Activated T-helper 1 cell treated with anti-CD3 and anti-CD28 coated beads, Interleukin-12 subunit alpha, Interleukin-12 subunit beta, Interleukin-2, Interleukin-4 antibody, amounts not matched to agents 30 ng/mL and 10 ng/mL and 1 ng/mL, durations not matched to agents 14 hours and 24 hours and 36 hours (primary cell): ENCODE measurements at places on chromosomes 3 and 15.

DNA sequence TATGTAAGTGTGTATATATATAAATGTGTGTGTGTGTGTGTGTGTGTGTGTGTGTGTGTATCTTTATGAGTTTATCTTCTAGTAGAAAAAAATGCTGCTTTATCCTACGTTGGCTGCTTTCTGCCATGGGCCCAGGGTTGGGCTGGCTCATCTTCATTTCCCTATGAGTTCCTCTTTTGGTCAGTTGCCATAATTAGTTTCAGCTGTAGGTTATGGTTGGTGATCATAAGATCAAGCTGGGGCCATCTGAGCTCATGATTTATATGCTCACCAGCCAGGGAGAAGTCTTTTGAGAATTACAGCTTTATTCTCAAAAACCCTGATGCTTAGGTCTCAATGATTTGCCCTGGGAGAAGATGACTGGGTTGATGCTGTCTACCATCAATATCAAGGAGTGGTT is 775.8 kb upstream of the ARPP21 start:
- no peak for DNase-seq

- no peak for DNase-seq
Observed at GRCh38 chr3:54549607-54550220, 378.1 kb downstream of the LRTM1 start.

DNA sequence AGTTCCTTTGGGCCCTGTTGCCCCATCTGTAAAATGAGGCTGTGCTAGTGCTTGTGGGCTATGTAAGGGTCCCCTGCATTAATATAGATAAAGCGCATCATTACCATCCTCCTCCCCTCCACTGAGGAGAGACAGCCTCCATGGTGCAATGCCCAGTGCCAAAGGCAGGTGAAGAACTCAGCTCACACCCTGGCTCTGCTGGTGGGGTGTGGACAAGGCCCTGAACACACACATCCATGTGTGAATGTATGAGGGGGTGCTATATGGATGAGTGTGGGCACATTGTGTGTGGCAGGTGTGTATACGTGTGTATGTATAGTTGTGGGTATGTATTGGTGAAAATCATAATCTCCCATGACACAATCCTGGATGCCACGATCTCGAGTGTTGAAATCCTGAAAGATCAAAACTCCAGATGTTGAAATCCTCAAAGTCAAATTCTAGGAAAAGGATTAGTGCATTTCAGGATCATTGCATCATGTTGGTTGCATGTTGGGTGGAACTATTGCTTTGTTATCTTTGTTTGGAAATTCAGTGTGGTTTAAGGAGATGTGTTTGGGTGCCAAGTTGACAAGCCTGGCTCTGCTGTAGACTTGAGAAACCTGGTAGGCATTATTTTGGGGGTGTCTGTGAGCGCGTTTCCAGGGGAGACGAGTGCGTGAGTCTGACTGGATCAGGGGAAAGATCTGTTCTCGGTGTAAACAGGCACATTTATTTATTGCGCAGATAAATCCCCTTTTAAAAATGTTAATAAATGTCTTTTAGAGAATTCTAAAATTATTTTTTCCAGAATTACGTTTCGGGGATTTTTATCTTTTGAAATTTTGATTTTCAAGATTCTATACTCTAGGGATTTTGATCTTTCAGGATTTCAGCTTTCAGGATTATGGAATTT is 42.0 kb upstream of the SEC61A1 start:
- DNase-seq: no peak

DNA sequence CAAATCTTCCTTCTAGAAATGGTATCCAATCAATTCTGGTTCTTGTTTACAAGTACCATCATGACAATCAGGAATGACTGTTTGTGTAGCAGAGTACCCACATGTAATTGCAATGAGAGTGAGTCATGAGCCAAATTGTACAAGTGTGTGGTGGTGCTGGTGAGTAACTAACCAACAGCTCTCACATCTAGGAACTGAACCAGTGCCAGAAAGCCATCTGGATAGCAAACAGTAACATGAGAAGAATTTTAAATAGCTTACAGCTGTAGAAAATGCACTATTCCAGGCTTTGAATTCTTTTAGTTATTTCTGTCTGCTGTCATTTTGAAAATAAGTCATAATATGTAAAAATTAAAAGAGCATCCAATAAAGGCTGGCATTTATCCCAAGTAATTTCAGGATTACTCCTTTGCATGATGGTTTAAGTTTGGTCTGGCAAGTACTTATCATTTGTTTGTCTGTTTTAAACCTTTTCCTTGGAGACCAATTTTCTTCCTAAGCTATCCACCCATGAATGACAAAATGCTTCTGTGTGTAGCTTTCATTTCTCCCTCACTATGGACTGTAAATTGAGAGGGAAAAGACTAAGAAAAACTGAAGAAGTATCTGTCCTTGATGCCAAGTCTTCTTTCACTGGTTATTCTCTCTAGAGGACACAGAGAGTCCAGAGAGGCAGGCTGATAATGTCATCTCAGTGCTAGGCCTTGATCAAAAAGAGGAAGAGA is 60.0 kb downstream of the PIK3CB start:
- no peak for DNase-seq

GRCh38 chr3:43373560-43373928 is 87.2 kb downstream of the SNRK start:
- no peak for DNase-seq

DNA sequence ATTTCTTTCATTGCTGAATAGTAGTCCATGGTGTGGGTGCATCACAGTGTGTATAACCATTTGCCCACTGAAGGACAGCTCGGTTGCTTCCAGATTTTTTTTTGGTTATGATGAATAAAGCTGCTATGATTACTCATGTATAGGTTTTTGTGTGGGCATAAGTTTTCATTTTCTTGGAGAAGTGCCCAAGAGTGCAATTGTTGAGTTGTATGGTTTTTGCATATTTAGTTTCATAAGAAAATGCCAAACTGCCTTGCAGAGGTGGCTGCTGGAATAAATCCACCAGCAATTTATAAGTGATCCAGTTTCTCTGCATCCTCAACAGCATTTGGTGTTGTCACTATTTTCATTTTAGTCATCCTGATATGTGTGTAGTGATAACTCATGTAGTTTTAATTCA is 8.4 kb upstream of the SPESP1 start:
- no peak for DNase-seq

GRCh38 chr15:42094512-42094963 is at the start of gene PLA2G4D:
Gene PLA2G4D (minus strand): TSS chr15:42094562. CDS start chr15:42094459, 103 bp downstream.
- DNase-seq: no peak

DNA sequence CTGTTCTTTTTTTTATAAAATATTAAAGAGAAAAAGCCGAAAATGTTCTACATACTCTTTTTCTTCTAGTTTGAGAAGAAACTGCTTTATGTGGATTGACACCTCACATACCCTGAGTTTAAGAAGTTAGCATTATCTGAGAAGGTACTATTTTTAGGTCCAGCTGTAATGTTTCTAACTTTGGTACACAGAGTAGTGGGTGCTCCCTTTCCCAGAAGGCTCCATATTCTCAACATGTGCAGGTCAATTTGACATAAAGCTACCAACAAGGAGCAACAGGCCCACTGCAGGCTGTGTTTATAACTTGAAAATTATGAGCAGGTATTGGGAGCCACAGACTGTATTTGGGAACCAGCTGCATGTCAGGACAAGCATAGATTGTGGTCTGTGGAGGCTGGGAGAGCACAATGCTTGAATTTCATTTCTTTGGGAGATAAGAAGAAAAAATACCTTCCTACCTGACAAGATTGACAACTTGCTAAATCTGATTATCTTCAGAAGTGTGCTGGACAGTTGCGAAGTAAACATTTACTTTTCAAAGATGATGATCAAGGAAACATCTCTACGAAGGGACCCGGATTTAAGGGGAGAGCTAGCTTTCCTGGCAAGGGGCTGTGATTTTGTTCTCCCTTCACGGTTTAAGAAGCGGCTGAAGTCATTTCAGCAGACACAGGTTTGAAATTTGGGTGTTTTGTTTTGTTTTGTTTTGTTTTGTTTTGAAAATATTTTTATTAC is 57.2 kb downstream of the PPP2R3A start:
- no peak for DNase-seq

DNA sequence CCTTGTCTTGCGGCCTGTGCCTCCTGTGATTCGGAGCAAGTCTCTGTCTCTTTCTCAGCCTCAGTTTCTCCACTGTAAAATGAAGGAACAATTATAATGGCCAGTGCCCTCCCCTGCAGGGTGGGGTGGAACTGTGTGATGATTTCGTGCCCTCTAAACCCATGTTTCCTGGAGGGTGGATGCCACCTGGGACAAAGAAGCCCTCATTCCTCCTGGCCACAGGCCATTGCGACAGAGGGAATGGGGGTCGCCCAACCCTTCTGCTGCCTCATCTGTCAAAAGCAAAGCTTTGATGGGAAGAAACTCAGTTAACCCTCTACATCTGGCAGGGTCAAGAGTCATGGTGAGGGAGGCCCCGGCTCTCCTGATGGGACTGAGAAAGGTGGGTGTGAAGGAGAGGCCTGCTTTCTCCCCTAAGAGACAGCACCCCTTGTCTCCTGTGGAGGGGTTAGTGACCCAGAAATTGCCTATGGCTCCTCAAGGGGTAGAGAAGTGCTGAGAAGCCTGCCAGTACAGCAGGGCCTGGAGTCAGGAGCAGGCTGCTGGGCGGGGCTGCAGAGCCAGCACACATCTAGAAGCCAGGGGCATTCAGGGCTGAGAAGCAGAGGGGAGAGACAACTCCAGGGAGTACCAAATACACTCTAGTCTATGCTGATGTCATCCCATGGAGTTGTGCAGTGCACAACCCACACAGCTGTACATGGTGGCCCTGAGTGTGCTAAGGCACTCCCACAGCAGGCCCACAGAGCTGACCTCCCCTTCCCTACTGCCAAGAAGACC is 61.0 kb downstream of the PLXNA1 start:
- DNase-seq: no peak

- no peak for DNase-seq
Observed at GRCh38 chr15:98398886-98399285, 249.5 kb upstream of the IGF1R start.

DNA sequence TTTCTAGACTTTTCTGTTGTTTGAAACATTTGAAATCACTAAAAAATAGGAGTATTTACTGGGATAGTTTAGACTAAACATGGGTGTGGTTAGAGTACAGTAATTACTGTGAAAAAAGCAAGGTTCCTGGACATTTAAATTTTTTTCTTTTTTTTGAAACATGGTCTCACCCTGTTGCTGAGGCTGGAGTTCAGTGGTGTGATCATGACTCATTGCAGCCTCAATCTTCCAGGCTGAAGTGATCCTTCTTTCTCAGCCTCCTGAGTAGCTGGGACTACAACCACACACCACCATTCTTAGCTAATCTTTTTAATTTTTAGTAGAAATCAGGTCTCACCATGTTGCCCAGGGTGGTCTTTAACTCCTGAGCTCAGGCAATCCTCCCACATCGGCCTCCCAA is 20.4 kb upstream of the CELF6 start:
- DNase-seq: no peak

- DNase-seq: peak; percentile 48
Observed at GRCh38 chr15:52021128-52021671, 2.2 kb downstream of the MAPK6 start.

DNA sequence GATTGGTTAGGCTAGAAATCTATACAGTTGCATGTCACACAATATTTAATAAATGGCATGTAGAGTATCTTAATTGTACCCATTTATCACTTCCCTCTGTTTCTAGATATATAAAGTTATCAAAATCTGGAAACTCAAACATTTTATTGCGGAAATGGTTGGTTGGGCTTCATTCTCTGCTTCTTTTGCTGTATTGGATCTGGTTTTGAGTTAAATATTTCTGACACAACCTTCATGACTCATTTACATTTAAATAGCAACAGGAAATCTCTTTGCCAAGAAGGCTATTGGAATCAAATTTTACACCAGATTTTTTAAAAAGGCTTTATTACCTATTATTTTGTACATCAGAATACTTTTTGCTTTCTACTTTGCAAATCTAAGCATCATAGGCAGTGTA is 153.8 kb downstream of the EBLN2 start:
- DNase-seq: no peak

GRCh38 chr3:24135280-24135679 is 190.2 kb downstream of the NR1D2 start:
- no peak for DNase-seq

DNA sequence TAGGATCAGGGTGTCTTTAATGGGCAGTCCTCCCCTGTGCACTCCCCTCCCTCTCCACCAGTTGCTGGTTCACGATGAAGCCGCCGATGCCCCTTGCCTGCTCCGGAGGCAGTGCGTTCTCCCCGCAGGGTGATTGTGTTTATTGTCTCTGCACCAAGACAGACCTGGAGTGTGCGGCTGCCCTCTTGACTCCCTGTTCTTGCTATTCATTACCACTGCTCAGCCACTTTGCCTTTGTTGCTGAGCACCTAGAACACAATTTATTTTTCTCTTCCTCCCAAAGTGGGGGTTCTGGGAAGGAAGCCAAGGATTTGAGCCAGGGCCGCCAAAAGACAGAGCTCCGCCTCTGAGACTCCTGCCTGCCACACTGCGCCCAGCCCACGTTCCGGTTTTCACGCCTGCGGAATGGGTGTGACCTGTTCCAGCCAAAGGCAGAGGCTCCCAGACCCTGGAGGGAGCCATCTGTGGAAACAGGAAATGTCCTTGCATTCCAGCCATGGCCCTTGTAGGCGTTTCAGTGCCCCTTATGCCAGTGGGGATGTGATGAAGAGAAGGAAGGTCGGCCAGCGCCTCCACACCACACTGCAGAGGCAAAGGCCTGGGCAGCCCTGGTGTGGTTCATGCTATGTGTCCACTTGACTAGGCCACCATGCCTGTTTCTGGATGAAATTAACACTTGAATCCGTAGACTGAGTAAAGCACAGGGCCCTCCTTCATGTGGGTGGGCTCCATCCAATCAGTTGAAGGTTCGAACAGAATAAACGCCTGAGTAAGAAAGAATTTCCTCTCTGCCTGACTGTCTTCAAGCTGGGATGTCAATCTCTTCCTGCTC is 85.8 kb downstream of the HMG20A start:
- no peak for DNase-seq

DNA sequence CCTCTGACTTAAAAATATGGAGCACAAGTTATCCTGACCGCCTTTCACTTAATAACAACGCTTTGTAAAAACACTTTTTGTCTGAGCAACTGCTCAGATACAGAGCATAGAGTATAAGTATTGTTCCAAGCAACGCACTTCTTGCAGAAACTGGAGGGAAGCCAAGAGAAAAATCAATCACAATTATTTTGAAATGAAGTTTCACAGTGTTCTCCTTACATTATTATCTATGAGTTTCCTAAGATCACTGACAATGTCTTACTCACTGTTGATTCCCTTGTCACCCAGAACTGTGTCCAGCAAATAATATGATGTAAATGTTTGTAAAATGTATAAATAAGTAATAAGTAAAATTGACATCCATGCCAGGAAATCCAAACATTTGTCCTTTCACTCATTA is 184.6 kb upstream of the GPR149 start:
- DNase-seq: no peak
